ENCODE measurements at places on chromosomes 6 and 20.

DNA sequence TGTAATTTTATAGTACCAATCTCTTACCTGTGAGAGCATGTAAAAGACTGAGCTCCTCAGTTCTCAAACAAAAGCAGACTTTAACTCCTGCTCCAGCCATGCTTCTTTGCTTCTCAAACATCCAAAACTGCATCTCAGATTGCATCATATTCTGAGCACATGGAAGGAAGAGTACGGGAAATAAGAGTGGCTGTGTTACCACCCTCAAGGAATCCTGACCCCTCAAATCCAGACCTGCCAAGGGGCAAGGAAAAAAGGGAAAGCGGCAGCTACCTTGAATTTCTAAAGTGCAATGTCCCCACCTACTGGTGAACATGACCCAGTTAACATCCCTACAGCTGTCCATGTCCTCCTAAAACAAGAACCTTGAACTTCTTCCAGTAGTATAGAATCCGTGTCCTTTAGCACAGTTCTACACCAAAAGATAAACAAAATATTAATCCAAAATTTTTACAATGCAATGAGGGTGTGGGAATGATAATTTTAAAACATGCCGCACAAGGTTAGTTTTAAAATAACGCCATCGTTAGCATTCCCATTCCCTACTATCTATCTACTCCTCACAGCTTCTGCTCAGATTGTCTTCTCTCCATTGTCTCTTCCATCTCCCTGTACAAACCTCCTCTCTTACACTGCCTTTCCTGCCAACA is 34.1 kb upstream of the HLA-DQB1 start:
- DNase-seq: peak; percentile 19

- no peak for DNase-seq
These were observed 34.7 kb upstream of the KCNB1 start for GRCh38 chr20:49516916-49517804.

DNA sequence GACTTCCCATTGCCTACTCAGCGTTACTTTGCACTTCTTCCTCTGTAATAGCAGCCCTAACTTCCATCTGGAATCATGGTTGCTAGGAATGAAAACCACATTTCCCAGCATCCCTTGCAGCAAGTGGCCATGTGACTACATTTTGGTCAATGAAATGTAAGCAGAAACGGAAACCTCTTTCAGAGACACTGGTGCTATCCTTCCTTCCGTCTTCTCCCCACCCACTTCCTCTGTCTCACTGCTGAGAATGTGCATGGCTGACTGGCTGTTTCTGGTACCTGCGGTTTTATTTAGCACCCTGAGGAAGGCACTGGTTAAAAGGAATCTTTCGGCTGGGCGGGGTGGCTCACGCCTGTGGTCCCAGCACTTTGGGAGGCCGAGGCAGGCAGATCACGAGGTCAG is 107.4 kb downstream of the SCML4 start:
- DNase-seq: no peak

DNA sequence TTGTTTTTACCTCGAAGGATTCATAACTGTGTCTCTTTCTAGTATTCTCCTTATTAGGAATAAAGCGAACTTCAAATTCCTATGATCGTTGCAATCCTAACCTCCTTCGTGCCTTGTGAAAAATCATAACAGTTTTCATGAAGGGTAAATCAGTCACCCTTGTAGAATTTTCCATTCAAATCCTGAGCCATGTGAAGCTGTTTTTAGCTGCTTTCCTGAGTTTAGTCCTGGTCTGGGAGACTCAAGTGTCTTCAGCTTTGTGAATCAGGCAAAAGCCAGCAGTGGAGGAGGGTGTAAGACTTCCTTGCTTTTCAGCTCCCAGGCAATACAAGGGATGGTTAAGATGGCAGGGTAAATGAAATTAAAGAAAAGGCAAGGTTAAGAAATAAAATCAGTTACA is 24.3 kb downstream of the GCNT2 start:
- no peak for DNase-seq

DNA sequence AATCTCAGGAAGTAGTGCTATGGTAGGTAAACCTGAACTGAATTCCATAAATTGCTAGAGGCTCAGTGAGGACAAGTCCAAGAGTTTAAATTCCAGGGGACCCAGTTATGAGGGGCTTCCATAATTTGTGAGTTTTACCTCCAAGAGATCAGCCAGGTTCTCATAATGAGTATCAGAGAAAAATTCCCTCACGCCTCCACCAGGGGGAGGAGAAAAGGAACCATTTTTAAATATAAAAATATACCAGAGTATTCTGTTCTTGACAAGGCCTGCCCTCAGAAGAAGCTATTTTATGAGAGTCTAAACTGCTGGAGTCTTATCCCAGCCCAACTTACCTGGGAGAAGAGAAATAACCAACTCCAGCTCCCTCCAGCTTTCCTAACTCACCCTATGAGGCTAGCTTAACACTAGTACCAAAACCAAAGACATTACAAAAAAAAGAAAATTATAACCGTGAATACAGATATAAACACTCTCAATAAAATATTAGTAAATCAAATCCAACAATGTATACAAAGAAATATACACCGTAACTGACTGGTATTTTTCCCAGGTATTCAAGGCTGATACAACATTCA is 158.7 kb downstream of the TFAP2A start:
- DNase-seq: no peak

DNA sequence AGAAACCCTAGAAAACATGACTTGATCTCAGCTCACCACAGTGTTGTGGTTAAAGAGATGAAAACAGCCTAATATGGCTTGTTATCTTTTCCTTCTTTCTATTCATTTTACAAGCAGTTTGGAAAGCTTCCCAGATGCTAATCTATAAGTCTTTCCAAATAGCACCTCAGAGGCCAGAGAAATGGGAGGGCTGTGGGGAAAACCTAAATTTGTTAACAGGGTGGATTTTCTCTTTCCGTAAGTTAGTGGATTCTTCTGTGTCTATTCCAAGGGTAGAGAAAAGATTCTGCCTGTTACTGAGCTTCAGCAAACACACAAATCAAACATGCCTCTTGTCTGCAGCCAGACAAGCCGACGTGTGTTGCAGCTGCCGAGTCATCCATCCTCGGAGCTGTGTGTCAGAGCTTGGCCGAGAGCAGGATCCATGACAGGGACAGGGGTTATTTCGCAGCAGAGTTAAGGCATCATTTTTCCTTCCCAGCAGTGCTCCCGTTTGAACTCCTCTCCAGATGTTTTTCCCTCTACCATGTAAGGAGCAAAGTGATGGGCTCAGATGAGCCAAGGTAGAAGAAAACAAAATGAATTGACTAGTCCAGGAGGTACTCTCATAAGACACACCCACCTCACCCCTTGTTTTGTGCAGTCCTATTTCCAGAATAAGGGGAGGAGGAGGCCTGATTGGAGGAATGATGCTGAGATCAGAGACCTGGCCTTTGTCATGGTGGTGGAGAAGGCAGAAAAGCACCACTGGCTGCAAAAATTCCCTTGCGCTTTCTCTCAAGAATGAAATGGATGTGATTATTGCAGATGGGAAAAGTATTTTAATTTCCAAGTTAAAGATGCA is 560.0 kb downstream of the C6orf118 start:
- no peak for DNase-seq

GRCh38 chr20:63441136-63442099 is 31.0 kb downstream of the KCNQ2 start:
- DNase-seq: no peak

GRCh38 chr6:108585921-108586536 is 25.3 kb downstream of the FOXO3 start:
- DNase-seq: no peak

DNA sequence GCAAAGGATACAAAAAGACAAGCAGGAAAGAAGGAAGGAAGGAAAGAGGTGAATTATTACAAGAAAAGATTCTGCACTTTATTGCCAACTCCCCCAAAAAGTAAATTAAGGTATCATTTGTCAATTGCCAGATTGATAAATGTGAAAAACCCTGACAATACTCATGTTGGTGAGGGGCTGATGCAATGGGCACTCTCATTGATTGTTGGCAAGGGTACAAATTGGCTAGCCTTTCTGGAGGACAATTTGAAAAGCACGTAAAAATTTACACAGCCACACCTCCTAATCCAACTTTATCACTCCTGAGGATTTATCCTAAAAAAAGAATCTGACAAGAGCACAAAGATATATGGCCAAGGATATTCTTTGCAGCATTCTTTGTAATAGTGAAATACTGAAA is 47.7 kb downstream of the SCML4 start:
- DNase-seq: no peak

GRCh38 chr6:139828751-139829519 is 454.5 kb upstream of the CITED2 start:
- no peak for DNase-seq

- no peak for DNase-seq
These were observed 122.2 kb upstream of the MARCKS start for GRCh38 chr6:113734982-113735381.

- DNase-seq: no peak
These were observed 157.6 kb upstream of the KCNQ5 start for GRCh38 chr6:72464246-72464645.

- DNase-seq: no peak
These were observed 66.1 kb downstream of the FAM120B start for GRCh38 chr6:170372380-170373325.

DNA sequence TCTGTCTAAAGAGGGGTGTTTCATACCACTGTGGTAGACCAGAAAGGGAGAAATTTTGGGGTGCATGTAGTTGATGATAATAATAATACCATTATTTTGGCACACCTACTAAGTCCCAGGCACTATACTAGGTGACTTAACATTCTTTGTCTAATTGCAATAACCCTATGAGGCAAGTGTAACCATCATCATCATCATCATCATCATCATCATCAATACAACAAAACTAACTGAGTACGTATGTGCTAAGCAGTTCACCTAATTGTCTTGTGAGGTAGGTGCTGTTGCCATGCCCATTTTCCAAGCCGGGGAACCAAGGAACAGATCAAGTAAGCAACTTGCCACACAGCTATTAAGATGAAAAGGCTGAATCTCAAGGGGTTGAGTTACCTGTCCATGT is 2.6 kb upstream of the PACSIN1 start:
- no peak for DNase-seq

DNA sequence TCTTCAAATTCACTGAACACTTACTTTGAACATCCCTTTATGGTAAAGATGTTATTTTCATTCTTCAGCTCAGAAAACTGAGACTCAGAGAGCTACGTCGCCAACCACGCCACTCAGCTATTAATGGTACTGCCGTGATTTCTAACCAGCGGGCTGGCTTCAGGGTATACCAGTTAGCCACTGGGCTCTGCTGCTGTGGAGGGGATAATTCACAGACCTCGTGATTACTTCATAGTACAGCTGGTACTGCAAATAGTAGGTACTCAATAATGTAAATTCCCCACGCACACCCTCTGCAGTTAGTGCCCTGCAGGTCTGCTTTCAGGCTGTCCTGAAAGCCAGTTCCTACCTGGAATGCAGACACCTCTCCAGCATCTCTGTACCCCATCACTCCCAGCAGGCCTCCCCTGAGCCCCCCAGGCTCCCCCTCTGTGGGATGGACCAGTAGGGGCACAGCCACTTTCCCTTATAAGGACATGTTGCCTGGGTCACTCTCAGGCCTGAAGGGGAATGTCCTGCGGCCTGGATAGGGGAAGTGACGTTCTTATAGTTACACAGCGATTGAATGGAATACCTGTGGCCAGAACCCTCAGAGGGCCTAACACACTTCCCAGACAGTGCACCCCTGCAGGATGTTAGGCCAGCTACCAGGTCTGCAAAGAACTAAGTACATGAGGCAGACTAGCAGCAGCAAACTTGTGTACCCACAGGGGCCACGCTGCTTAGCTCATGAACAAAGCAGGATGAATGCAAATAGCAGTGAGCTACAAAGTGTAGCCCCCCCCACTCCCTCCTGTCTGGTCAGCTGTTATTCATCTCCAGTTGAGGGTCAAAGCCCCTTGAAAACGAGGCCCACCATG is 1.3 kb upstream of the OCSTAMP start:
- DNase-seq: no peak

GRCh38 chr20:13034115-13034514 is 25.3 kb downstream of the SPTLC3 start:
- no peak for DNase-seq

DNA sequence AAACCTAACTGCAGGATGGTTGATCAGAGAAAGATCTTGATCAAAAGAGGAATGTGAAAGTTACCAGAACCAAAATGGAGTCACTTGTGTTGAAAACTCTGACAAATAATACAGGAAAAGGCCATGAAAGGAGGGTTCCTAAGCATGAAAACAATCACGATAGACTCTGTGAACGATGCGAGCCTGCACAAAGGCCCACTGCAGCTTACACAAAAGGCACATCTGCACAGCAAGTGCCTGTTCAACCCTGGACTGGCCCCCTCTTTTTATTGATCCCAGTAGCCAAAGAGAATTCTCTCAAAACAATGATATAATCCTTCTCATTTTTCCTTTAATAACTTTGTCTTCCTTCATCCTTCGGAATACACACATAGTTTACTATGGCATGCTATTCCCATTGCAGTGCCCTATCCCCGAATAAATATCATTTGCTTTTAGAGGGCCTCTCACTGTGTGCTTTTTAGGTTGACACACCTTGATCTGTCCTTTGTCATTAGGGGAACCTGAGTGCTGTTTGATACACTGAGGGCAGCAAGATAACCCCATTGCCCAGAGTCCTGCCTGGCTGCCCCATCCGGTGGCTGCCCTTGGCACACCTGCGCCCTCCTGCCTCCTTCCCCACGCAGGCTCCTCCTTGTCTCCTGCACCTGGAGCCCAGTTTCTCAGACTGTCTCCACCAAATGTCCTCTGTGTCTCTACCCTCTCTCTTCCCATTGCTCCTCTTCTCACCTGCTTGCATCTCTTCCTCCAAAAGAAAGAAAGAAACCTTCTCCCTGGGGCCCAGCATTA is 98.3 kb upstream of the FRMD1 start:
- DNase-seq: no peak

DNA sequence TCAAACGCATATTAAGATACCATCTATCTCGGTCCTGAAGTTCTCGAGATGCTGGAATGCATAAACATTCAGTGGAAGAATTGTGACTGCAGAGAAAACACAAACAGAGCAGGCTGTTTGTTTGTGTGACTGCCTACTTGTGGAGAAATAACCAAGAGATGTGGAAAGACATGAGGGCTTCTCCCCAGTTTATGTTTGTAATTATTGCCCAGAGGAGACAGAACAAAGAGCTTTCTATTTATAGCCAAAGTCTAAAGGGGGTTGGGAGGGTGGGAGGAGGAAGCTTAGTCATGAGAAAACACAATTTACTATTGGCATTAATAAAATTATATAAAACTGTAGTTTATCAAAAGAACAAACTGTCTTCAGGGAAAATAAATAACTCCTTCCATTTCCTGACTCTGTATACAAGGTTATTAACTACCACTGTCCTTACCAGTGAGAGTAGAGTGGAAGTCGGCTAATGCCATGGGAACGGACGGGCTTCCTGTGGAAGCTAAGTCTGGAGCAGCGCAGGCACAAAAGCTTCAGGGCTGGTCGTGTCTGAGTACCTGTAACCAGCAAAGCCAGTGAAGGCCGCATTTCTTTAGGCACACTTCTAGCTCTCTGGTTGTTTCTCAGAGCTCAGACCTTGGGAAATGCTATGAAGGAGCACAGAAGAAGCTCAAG is 200.2 kb upstream of the SUPT3H start:
- DNase-seq: no peak

- DNase-seq: no peak
These were observed 173.4 kb upstream of the EXOC2 start for GRCh38 chr6:866316-866715.

GRCh38 chr6:134658596-134658995 is 291.3 kb downstream of the ALDH8A1 start:
- DNase-seq: no peak
